Activated CD4-positive, alpha-beta T cell treated with anti-CD3 and anti-CD28 coated beads for 4 hours (primary cell): ENCODE measurements at places on chromosomes 7 and 10.

DNA sequence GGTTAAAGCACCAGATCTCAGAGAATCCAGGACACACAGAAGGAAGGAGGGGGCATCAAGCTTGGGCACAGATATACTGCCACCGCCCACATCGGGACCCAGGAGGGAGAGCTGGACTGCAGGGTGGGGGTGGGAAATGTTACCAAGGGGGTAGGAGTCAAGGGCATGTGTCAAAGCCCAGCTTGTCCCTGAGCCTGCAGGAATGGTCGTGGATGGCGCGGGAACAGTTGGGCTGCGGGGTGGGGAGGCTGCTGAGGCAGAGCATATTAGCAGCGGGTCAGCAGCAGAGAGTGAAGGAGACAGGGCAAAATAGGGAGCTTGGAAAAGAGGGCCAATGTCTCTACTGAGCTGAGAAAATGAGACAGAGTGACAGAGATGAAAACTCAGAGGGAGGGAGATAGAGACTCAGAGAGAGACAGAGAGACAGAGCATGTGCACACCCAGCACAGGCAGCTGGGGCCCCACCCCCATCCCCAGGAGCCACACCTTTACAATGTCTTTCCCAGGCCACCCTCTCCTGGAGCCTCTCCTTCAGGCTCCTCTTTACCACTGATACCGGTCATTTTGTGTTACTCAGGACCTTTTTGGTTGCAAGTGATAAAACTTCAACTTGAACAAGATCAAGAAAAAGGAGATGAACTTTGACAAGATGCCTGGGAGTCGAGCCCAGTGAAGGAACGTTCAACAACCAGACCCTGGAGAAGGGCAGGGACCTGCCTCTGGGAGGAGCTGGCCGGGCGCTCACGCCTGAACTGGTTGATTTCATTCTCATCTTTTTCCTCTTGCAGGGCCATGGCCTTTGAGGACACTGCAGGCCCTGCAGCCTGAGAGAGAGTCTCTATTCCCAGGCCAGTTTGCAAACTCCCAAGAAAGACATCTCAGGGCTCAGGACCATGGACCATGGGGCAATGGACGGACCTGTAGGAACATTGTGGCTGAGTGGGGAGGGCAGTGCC lies 50.0 kb downstream of the AOC1 start:
- DNase-seq = no peak

- no peak for DNase-seq
Observed at GRCh38 chr7:131254211-131254610, 73.5 kb upstream of the MKLN1 start.

DNA sequence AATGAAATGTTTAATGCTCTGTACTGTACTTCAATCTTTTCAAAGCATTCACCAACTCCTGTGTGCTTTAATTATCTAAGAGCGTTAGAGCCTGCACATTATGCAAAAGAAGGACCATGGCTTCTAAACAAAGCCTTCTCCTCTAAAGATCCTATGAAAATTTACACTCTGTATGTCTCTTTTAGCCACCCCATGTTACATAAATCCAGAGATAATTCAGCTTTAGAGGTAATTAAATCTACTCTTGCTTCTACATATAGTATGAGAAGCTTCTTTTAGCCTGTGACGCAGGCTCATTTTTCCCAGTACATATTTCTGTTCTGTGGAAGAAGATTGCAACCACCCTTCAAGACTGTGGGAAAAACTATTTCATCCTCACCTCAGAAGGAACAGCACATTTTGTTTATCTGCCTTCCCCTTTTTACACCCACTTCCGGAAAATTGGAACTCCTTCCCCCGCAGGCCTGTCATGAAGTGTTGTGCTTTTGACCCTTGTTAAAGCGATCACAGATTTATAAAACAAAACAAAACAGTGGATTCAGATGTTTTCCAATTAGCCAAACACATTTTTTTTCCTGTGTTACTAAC lies 8.1 kb upstream of the TAS2R16 start:
- no peak for DNase-seq

GRCh38 chr7:108321359-108321758 lies 134.9 kb downstream of the NRCAM start:
- no peak for DNase-seq

DNA sequence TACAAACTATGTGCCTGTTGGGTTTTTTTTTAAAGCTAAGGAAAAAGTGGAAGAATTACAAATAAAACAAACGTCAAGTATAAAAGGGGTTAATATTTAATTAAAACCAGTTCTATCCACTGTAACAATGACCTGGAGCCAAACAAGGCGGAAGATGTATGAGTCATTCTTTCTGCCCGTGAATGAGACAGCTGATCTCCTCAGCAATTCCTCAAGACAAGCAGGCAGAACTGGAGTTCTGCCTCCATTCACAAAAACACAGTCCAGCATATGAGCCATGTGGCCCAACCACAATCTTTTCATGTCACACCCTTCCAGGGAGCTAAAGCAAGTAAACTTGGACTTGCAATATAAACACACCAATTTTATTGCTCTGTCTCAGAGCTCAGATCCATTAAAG lies 8.4 kb downstream of the ETV1 start:
- no peak for DNase-seq

DNA sequence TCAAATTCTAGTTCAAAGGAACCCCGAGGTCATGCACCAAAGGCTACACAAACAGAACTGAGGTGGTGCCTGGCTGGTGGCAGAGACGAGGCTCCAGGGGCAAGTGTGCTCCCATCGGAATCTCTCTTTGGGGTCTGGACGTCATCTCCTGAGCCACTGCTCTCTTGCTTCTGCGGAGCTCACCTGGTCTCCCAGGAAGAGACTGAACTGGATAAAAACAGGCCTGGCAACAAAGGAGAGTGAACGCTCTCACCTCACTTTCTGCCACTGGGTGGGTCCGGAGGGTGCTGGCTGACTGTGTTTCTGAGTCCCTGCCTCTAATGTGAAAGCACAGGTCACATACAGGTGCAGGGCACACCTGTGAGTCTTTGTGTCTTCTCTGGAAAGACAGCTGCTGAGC lies 22.4 kb downstream of the VIPR2 start:
- no peak for DNase-seq

DNA sequence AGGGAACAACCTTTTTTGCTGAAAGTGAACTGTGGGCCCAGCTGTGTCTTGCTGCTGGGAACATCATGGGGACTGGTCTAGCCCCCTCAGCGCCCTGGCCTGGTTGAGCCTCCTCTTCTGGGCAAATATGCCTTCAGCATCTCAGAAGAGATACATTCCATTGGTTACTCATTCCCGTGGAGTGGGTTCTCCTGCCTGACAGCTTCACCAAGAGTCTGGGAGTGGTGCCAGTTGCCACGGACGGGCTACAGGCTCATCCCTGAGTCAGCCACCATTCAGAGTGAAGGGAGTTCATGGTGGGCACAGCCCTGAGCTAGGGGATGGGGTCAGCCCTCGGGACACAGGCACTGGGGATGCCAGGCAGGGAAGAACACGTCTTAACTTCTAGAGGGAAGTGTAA lies 81.9 kb downstream of the RAMP3 start:
- DNase-seq = no peak

DNA sequence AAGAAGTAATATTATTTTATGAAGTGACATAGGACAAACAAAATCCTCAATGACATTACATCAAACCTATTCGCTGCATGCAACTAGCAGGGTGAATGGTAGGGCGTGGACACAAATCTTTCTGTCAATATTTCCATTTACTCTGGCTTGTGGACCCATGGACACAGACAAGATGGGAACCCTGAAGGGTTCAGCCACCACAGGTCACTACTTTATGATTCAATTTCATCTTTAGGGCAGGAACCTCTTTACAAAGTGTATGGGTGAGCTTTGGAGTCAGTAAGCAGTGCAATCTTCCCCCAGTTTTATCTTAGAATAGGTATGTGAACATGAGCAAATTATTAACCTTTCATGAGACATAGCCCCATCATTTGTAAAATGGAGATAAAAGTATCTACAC lies 982.4 kb upstream of the LRRTM3 start:
- no peak for DNase-seq
